ENCODE measurements at places on chromosomes 7 and 10. TPM values are rescaled to one million over a fixed set of nuclear protein-coding genes. Genes with fewer than 3 reads are reported as not detected.

Gene EGFR
- 88.3 TPM for total RNA-seq

Gene STRIP2
- 5.1 TPM for total RNA-seq

Gene KIF20B
- total RNA-seq, result 3.3 TPM

Gene WDR11
- total RNA-seq, result 81.7 TPM

Gene PNLIP
- not detected for total RNA-seq

Gene CNPY4
- total RNA-seq, result 37.7 TPM

Gene ASB10
- total RNA-seq, result not detected

Gene PLXNA4
- 3.6 TPM for total RNA-seq

Gene PRPS1L1
- not detected for total RNA-seq

Gene DDIT4
- total RNA-seq, result 267 TPM

Gene SFTPA1
- not detected for total RNA-seq

Gene ADIRF
- 195 TPM for total RNA-seq

Gene MUC3A
- total RNA-seq, result not detected

Gene FEZF1
- total RNA-seq, result not detected

Gene MLXIPL
- not detected for total RNA-seq

Gene GALNT17
- total RNA-seq, result not detected

Gene CCL26
- total RNA-seq, result 0.33 TPM

Gene XRCC2
- total RNA-seq, result 2.6 TPM

Gene FGL2
- 29.9 TPM for total RNA-seq

Gene RASSF4
- total RNA-seq, result 15.1 TPM

Gene WAC
- 48.6 TPM for total RNA-seq

Gene CUEDC2
- total RNA-seq, result 78.4 TPM

Gene LRRC61
- 3.3 TPM for total RNA-seq

Gene KLF14
- under 0.01 TPM for total RNA-seq

Gene FAM3C
- total RNA-seq, result 23.0 TPM

Gene FAM25G
- total RNA-seq, result not detected

Gene SFRP5
- not detected for total RNA-seq

Gene OR2A12
- total RNA-seq, result not detected

Gene OR13A1
- not detected for total RNA-seq

Gene SUV39H2
- total RNA-seq, result 12.4 TPM

Gene PARD3
- total RNA-seq, result 36.8 TPM

Gene ZCCHC24
- total RNA-seq, result 48.3 TPM

Gene CDCA7L
- 37.2 TPM for total RNA-seq

Gene C10orf62
- total RNA-seq, result not detected

Gene PRLHR
- not detected for total RNA-seq

Gene CYP3A5
- total RNA-seq, result 0.44 TPM

Gene ACTR3C
- total RNA-seq, result under 0.01 TPM

Gene UCMA
- not detected for total RNA-seq

Gene FGFBP3
- total RNA-seq, result 0.50 TPM

Gene SFMBT2
- 5.2 TPM for total RNA-seq

Gene COL17A1
- under 0.01 TPM for total RNA-seq

Gene PRSS37
- total RNA-seq, result not detected

Gene AKR1C1
- 528 TPM for total RNA-seq

Gene HIF1AN
- total RNA-seq, result 18.2 TPM
